ENCODE measurements at places on chromosomes 13 and 19.
A peak's percentile ranks its signal among the peaks of the same experiment; 100 is the strongest.

DNA sequence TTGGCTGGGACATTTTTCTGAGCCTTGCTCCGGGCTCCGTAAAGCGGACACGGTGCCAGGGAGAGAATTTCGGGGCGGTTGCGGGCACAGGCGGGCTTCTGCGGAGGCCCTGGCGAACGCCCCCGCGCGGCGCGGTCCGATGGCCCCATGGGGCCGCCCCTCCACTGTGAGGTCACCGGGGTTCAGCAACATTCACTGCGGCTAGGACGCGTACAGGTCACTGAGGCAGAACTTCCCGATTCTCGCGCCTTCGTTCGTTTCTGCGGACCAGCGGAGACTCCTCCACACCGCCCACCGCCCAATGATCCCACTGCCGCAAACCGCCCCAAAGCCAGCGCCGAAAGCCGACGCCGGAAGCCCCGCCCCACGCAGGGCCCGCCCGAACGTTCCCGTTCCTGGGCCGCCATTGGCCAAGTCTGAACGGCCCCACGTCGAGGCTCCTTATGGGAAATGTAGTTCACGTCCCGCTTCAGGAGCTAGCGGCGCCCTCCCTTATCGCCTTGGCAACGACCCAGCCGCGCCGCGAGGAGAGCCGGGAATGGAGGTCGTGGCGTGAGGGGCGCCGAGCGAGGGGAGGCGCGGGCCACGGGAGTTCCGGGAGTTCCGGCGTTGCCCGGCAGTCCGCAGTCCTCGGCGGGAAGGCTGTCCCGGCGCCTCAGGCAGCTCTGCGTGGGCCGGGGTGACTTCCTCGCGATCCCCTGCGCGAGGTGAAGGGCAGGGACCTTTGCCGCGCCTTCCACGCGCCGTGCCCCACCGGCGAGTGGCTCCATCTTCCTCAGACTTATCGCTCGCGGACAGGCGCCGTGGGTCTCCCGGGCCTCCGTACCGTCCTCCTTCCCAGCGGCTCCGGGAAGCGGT lies at the start of gene ZNF584:
Gene ZNF584 (plus strand): TSS at position 498 of the 858 bp plus-strand sequence. CDS start 499 bp downstream, outside the sequence.
- peak; percentile 98 for DNase-seq

GRCh38 chr13:44451126-44451525 lies 77.5 kb downstream of the SERP2 start:
- no peak for DNase-seq

GRCh38 chr13:48961379-48961778 lies 14.3 kb upstream of the FNDC3A start:
- DNase-seq = no peak

GRCh38 chr13:57582032-57582431 lies 49.5 kb upstream of the PCDH17 start:
- peak; percentile 58 for DNase-seq

GRCh38 chr13:36806102-36806501 lies 12.9 kb upstream of the RFXAP start:
- no peak for DNase-seq

- DNase-seq = no peak
Measured at GRCh38 chr13:102028206-102028605, 373.6 kb downstream of the FGF14 start.

- peak; percentile 95 for DNase-seq
Measured at GRCh38 chr19:54464044-54464629, 559 bp upstream of the LENG9 start.

DNA sequence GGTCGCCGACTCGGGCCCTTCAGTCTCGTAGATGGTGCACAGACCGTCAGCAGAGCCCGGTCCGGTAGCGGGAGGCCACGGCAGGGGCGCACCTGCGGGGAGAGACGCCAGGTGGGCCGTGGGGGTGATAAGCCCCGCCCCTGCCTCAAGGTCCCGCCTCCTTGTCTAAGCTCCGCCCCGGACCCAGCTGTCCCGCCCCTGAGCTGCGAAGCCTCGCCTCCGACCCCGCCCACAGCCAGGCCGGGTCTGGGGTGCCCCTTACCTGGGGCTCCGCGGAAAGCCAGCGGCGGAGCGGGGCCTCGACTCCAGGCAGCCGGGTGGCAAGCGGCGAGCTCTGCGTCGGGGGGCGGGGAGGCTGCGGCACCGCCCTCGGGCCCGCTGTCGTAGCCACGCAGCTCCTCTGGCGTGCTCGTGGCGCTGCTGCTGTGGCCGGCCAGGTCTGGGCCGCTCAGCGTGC lies 4.7 kb downstream of the PRR36 start:
- peak; percentile 93 for DNase-seq

- no peak for DNase-seq
Measured at GRCh38 chr13:48906200-48906599, 69.5 kb upstream of the FNDC3A start.

GRCh38 chr13:98445340-98446233 lies 131.3 kb downstream of the STK24 start:
- DNase-seq = peak; percentile 93

- DNase-seq = no peak
Measured at GRCh38 chr13:112073245-112074138, 6.5 kb downstream of the SOX1 start.

GRCh38 chr13:73429701-73430100 lies 370.9 kb downstream of the KLF5 start:
- no peak for DNase-seq

- peak; percentile 88 for DNase-seq
Measured at GRCh38 chr19:39237200-39238184, 7.3 kb downstream of the IFNL3 start.

DNA sequence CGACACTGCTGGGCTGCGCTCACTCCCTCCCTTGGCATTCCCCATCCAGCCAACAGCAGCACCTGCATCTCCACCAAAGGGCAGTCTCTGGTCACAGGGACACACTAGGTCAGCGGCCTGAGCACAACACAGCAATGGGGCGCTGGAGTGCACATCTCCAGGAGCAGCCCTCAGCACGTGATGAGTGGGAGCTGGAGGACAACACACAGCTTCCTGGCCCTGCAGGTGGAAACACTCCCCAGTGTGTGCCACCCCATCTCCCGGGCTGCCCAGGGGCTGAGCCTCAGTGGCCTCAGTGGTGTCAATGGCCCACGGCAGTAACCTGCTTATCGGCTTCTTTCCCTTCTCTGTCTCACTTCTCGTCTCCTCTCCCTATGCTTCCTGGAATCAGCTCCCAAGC lies 96.8 kb upstream of the VSTM2B start:
- DNase-seq = no peak

Data from spleen (tissue), 13 donors.